ENCODE measurements at places on chromosomes 4 and X.
A peak's percentile ranks its signal among the peaks of the same experiment; 100 is the strongest.

DNA sequence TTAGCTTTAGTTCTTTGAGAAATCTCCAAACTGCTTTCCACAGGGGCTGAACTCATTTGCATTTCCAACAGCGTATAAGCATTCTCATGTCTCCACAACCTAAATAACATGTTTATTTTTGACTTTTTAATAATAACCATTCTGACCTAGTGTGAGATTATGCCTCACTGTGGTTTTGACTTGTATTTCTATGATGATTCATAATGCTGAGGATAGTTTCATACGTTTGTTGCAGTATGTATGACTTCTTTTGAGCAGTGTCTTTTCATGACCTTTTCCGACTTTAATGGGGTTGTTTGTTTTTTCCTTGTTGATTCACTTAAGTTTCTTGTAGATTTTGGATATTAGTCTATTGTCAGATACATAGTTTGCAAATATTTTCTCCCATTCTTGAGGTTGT, 1833.0 kb upstream of the PCDH10 start:
- no peak for DNase-seq

DNA sequence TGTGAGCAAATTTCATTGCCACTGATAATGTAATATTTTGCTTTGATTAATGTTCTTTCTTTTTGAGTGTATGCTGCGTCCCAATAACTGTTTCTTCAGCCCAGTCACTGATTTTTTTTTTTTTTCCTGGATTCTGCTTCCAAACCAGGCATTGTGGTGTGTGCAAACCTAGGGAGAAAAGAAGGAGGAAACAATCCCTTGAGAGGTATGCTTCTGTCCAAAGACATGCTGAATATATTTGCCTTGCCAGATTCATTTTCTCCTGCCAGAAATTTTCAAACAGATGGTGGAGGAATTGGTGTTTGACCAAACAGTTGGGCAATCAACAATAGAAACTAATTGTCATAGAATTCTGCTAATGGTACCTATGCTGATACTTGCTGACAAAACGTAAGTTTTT, 753.6 kb downstream of the RPA4 start:
- DNase-seq: peak; percentile 9

DNA sequence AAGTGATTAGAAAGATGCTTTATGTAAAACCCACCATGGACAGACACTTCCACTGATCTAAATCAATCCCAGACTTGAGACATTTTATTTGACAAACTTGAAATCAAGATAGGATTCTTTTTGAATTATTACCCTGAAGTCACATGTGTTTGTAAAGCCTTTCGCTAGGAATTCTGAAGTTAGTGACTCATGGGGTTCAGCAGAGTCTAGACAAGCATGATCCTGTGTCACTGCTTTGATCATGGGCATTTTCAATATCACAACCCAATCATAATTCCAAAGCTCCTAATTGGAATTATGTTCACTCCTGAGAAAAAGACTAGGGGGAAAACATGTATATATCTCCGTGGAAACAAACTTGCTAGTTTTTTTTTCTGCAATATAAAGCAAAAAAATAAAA, 67.5 kb upstream of the BMP3 start:
- DNase-seq: no peak

GRCh38 chr4:110508827-110509710, 33.1 kb downstream of the ENPEP start:
- DNase-seq: no peak

DNA sequence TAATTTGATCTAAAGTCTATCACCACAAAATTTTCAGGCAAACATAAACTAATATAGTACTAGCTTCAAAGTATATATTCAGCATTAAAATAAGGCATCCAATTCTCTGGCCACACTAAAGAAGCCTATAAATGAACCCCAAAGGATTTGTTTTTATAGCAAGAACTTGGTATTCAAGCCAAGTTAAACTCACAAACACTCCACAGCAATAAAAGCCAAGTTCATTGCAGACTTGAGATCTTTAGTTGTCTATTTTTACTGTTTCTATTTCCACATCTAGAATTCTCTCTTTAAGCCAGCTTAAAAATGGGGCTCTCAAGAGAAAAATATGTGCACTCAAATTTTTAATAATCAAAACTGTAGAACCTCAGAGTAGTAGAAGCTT, 51.1 kb downstream of the WDFY3 start:
- DNase-seq: no peak

- DNase-seq: no peak
These were observed 86.9 kb downstream of the EVC start for GRCh38 chr4:5797866-5798265.

DNA sequence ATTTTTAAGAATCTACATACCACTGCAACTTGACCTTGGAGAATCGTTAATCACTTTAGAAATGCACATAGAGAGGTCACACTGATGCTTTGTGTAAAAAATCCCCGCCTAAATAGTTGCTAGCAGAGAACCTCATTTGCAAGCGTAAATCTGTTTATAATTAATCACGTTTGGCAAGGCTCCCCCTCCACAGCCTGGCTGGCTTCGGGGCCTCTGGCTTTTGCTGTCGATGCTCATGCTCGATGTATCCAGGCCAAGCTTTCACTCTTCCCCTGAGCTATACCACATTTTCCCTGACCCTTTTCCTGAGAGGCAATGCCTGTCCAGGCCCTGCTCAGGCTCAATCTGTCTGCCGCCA, 23.4 kb downstream of the CYTL1 start:
- no peak for DNase-seq

DNA sequence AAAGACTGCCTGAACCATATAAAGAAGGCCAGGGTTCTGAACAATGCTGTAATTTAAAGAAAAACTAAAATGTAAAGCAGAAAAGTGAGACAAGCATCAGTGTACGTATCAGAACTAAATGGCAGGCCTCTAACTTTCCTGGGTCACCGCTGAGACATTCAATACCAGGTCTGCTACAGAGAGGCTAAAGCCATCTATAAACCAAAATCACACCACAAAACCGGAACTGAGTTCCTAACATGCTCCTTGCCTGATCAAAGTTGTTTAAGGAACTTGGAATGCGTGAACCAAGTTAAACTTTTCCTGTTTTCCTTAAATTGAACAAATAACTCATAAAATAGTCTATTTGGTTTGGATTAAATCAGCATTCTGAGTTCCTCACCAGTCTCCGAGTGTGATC, 55.3 kb upstream of the TECRL start:
- no peak for DNase-seq

- no peak for DNase-seq
These were observed 57.0 kb upstream of the GPR78 start for GRCh38 chr4:8523175-8523574.

DNA sequence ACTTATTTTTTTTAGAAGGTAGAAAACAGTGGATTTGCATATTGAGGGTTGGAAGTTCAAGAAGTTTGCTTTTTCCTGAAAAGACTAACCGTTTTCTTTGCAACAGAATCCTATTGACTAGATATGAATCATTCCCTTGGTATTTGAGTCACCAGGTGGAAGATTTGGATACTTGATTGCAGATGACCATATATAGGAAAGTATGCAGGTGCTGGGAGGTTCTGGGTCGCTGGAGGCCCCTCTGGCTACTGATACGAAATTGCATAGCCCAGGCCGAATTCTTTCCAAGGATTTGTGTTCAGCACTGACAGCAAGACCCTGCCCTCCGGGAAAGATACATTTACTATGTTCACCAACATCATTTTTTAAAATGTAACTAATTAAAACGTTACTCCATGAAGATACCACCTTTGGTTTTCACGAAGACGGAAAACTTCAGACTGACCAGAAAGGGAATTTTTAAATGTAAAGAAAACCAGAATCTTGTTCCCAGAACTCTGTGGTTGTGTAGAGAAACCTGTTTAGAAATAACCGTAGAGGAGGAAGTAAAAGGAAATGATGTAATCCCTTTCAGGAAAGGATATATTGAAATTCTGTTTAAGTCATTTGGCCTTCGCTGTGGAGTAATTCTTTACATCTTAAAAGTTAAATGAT, 946 bp downstream of the ANXA3 start:
- no peak for DNase-seq

DNA sequence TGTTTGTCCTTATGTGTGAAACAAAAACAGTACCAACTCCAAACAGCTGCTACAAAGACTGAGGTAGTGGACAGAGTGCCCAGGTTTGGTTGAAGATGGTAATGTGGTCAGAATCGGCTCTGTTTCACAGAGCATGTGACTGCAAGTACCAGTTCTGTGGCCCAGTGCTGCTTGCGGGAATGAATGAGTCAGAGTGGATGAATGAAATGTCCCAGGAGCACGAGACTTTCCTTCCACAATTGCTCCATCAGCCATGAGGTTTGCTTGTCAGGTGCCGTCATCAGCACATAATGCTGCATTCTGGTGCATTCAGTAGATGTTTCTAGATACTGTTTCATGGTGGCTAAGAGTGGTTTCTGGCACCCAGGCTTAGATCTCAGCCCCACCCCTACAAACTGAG, 84.2 kb downstream of the GPR143 start:
- DNase-seq: no peak

GRCh38 chr4:53916431-53916889, 147.9 kb downstream of the CHIC2 start:
- no peak for DNase-seq

- DNase-seq: no peak
These were observed 857.9 kb upstream of the HTR2C start for GRCh38 chrX:113726009-113726408.

- DNase-seq: no peak
These were observed 47.9 kb downstream of the FAM13A start for GRCh38 chr4:89009115-89009514.

DNA sequence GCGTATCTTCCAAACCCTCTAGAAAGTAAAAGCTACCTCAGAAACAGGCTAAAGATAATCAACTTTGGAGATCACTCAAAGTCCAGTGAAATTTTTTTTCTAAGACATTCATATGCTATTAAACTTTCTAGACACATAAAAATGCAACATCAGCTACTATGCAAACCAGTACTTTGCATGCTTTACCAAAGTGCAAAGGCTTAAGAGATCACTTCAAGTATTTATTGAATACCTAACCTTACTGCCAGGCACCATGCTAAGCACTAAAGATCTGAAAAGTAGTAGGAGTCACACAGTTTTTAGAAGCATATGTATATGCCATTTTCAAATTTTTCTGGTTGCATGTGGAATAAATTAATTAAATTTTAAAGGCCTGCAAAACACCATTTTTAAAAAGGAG, 115.8 kb downstream of the THOC2 start:
- no peak for DNase-seq

DNA sequence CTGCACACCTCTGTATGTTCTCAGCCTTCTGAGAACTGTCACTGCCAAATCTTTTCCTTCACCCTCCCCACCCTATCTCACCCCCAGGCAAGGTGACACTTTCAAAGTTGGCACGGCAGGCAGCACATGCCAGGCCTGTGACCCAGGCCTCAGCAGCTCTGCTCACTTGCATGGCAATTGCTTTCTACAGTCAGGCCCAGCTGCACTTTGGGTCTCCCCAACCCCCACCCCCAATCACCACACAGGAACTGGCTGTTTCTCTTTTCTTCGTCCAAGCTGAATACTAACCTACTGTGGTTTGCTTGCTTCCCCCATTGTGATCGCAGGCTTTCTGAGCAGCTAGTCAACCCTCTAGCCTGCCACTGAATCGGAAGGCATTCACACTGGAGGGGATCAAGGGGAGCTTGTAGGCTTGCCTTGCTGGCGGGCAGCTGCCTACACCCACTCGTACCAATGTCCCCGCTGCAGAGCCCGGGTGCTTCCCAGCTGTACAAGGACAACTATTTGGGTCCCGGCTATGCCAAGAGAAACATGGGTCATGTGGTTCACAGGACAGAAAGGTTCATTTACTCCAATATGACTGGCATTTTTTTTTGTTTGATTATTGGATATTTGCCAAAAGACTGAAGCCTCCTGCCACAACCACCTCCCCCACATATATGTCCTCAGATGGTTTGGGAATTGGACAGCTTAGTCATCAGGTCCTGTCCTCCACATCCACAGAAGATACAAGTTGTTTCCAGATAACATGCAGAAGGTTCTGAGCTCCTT, 28.1 kb downstream of the SLC25A43 start:
- DNase-seq: no peak

DNA sequence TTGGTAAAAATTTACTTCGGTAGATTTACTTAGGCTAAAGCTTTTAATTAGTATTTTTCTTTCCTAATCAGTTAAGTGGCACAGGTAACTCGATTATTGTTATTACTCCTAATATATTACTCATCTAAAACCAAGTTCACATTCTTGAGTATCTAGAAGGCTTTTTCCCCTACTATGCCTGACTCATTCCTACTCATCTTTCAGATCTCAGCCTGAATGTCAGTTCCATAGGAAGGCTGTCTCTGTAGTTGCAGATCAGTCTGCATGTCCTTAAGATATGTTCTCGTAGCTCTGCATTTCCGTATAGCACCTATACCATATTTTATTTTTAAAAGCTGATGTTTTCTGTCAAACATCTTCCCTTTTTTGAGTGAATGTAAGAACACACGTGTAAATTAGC, 5.9 kb upstream of the FAM184B start:
- no peak for DNase-seq

DNA sequence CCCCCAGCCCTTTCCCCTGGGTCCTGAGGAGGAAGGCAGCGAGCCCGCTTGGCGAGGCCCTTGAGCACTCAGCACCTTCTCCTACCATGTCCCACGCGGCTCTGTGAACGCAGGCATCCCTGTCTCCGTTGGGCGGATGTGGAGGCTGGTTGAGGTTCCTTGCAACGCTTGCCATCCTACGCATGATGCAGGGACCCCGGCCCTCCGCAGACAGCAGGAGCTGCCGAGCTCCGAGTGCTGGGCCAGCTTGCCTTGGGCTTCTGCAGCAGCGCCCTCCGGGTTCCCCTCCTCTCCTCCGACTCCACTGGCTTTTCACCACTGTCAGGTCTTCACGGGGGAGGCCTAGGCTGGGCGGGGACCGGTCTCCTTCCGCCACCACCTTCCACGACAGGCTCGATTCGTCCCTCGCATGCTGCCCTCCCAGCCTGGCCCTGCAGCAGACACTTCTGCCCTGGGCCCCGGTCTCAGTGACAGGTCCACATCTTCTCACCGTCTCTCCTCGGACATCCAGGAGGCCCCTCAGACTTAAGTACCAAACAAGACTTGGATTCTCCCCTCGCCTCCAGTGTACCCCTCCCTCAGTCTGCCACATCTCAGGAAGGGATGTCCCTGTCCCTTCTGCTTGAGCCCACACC, 67.6 kb upstream of the HGFAC start:
- DNase-seq: no peak

GRCh38 chr4:83993774-83994173, 457.9 kb downstream of the GPAT3 start:
- DNase-seq: no peak

- DNase-seq: no peak
These were observed 67.6 kb upstream of the SMARCAD1 start for GRCh38 chr4:94139931-94140612.

DNA sequence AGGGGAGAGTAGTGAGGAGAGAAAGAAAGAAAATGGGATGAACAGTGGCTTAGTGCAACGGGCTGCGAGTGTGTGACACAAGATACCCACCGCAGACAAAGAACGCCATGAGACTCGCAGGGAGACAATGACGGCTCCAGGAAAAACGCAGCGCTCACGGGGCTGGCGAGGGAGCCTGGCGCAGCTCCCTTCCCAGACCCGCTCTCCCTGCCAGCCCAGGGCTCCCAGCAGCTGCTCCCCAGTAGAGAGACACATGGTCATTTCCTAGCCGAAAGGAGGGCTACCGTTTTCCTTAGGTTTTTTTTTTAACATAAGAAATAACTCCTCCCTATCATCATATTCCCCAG, 149.5 kb downstream of the MAML3 start:
- DNase-seq: peak; percentile 27

Data from NCI-H524 (cell line).